NAMALWA (cell line): ENCODE measurements at places on chromosomes 2 and 18.

DNA sequence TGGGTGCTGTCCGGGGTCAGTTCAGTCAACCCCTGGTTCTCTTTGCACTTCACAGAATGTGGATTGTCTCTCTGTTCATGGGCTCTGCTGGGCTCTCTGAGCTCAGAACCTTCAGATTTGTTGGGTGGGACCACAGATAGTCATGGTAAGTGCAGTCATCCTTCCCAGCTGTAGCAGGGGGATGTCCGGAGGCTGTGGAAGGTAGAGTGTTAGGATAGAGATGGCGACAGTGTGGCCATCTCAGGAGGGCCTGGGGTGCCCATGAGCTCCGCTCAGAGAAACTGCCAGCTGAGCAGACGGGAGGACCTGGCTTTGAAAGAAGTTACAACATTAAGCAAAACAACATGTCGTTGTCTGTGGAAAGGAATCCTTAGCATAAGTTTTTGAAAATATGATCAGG is 149.8 kb downstream of the FAM210A start:
- no peak for DNase-seq

GRCh38 chr18:36648803-36649202 is 180.0 kb downstream of the TPGS2 start:
- no peak for DNase-seq

- DNase-seq: peak; percentile 12
Measured at GRCh38 chr18:7272311-7273049, 41.6 kb downstream of the LRRC30 start.

DNA sequence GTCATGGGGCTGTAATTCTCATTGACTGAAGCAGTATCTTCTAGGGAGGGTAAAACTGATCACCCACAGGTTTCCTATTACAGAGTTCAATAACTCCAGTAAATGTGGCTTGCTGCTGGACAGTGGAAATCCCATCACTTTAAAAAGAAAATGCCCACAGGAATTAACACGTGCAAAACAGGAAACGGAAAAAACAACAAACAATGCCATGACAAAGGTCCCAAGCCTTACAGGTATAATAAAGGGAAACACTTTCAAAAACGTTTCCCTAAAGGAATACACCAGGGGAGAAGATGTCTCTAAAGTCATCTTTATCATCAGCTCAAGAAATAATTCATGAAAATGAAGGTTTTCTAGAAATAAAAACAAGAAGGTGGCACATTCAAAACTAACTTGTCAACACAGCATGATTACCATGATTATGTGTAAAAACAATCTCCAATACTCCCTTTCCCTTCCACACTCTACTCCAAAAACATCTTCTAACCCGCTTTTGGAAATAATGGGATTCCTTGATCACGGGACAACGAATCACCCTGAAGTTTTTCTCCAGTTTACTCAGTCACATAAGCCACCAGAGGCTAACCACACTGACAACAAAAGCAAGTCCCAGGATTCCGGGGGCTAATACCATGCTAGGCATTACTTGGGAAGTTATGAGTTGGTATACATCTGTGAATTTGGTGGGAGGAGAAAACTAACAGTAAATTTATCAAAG is 167.9 kb downstream of the TCF4 start:
- peak; percentile 57 for DNase-seq

GRCh38 chr2:30960213-30960612 is 153.0 kb upstream of the CAPN13 start:
- no peak for DNase-seq
